ENCODE measurements at places on chromosomes 2 and 18.
A peak's percentile ranks its signal among the peaks of the same experiment; 100 is the strongest.

DNA sequence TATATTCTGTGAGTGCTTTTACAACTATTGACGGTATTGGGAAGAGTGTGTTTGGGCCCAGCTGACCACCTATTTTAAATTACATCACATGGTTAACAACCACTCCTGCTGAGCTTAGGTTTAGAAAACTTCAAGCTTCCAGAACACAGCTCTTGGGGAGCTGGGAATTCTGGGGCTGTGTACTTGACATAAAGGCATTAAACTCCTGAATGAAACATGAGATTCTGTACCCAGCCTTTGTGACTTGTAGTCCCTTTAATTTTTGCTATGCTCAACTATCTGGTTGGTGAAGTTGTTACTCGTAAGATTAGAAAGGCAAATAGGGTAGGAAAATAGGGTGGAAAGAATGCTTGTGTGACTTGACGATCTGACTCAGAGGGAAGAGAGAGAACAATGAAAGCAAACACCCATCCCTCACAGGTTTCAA is 66.9 kb downstream of the LTBP1 start:
- DNase-seq = no peak

DNA sequence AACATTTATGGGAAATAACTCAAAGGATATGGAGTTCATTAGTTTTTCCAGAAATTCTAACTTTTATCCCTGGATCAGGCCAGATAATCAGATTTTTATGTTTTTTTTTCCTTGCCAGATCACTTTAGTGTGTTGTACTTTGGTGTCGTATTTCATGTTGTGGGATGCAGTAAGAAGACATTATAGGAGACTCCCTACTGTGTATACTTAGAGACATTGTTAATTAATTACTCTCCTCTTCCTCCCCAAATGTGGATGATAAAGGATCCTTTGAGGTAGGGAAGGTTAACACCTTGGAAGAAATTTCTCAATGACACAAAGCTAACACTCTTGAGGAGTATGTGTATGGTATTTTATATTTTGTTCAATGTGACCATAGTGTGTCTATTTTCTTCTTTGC is 120.5 kb downstream of the LYPD6B start:
- no peak for DNase-seq

GRCh38 chr2:26178746-26179436 is 6.0 kb downstream of the GAREM2 start:
- DNase-seq = no peak

DNA sequence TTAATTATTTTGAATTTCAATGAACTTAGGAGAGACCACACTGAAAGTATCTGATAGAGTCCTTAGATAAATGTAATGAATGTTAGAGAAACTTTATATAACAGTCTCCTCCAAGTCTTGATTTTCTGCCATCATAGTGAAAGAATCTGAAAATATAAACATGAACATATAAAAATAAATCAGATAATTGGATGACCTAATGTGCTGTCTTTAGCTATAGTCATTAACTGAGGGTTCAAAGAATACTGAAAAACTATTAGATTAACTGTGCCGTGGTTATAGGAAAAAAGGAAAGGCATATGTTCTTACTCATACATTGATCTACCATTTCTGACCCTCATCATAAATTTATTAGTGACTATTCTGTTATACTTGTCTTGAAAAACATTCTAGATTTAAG is 47.0 kb upstream of the SPAG16 start:
- DNase-seq = no peak

- DNase-seq = peak; percentile 38
These were observed 208.4 kb downstream of the RAD51AP2 start for GRCh38 chr2:17309741-17310339.

- DNase-seq = no peak
These were observed 595.9 kb upstream of the LRRTM4 start for GRCh38 chr2:78118037-78118436.

DNA sequence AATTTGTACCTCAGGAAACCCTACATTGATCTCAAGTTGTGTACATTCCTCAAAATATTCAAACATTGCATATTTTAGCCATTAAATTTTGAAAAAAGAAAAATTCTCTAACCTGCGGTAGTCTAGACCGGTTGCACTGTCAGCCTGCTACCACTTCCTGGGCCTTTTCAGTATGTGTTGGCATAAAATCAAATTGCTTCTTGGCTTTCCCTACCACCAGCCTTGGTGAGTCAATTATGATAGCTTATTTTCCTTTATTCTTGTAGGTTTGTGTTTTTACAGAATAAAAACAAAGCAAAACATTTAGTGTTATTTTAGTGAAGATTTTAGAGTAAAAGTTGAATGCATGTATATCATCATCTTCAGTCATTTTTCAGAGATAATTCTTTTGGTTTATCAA is 61.2 kb downstream of the FAM171B start:
- no peak for DNase-seq

DNA sequence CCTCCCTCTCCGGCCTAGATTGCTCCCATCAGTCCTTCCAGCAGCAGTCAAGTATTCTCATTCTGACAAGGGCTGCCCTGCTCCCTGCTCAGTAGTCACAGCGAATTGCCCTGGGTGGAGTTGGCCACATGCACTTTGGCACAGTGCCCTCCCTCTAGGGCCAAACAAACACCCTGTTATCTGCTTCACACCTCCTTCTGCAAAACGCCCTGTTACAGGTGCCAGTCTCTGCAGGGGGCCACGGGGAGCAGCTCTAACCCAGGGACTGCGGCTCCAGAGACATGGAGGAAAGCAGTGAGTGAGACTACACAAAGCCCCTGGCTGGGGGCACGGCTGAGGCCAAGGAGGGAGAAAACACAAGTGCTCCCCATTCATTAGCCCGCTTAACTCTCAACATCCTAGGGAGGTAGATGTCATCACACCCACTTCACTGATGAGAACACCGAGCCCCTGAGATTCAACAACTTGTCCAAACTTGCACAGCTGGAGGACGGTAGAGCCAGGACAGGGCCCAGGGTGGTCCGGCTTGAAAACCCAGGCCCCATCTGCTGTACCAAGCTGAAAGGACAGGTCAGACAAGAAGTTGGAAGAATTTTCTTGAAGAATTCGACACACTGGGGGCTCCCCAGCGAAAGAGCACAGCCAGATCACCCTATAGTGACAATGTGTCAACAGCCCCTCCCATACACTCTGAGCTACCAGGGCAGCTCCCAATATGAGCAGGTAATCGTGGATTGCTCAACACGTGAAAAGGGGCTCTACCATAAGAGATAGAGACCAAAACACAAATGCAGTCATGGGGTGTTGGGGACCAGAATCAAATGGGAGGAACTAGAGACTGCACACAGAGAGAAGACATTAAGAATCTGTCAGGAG is 8.7 kb upstream of the TFCP2L1 start:
- no peak for DNase-seq

- no peak for DNase-seq
These were observed 99.3 kb downstream of the C1QL2 start for GRCh38 chr2:119059287-119059686.

GRCh38 chr18:74153377-74153776 is 5.1 kb downstream of the TIMM21 start:
- DNase-seq = no peak

DNA sequence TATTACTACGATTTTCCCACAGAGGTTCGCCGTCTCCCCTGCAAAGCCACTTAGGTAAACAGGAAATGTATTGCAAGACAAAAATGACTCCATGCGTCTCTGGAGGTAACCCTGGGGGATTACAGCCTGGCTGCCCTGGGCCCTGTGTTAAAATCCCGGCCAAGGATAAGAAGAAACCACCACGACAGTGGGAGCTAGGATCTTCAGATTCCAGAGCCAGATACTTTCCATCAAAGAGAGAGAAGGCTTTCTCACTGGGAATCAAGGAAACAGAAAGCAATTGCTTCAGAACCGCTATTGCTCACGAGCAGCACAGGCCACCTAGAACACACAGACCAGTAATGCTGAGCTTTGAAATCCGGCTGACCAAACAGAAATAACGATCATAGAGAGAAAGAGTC is 97.9 kb upstream of the ZNF516 start:
- no peak for DNase-seq

- no peak for DNase-seq
These were observed 94.4 kb upstream of the ASAP2 start for GRCh38 chr2:9112079-9112721.

DNA sequence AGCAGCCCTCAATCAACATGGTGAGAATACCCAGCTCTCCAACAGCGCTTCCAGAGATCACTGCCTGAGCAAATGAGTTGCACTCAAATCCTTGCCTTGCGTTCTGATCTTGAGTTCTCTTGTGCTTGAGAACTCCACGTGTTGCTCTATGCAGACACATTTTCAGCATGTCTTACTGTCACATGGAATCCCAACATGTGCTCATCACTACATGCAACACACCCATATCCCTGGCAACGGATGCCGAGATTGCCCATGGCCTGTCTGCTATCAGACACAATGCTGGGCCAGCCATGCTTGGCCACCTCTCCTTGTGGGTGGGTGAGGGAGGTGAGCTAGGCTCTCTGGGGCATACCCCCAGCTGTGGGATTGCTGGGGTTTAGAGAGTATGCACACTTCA is 91.9 kb upstream of the LDAH start:
- no peak for DNase-seq

DNA sequence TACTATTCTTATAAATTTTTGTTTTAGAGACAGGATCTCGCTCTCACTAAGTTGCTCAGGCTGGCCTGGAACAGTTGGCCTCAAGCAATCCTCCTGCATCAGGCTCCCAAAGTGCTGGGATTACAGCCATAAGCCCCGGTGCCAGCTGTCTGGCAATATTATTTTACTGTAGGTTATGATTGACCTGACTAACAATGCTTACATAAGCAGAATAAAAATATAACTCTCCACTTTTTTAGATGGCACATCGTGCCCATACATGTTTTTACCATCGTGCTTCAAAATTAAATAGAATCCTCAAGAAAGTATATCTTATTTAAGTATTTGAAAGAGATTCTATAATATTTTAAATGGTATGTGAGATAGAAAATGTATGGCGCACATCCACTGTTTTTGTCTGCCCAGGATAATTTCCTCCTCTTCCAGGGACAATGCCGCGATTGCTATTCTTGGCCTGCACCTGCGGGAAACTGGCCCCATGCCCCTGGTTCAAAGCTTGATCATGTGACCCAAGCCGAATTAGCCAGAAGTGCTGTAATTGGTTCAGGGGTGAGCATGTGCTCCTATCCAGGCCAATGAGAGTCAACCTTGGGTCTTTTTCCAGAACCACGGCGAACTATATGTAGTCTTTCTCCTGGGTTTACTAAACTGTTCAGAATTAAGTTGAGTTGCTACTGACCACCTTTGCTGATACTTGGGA is 38.3 kb upstream of the GREB1L start:
- no peak for DNase-seq

DNA sequence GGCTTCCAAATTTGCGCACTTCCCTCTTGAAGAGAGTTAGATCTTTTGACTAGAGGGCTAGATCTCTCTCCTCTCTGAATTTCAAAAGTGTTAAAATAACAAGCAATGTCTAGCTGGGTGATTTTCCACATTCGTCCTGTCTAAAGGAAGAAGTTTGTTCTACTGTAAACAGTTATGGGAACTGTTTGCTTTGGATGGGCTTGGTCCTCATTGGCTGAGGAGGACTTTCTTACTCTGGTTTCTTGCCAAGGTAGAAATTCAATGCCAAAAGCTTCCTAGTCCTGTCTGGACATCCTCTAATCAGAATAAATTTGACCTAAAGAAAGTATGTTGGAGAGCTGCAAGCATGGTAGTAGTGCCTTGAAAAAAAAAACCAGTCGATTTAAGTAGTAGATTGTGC is 47.4 kb upstream of the RAPH1 start:
- no peak for DNase-seq

DNA sequence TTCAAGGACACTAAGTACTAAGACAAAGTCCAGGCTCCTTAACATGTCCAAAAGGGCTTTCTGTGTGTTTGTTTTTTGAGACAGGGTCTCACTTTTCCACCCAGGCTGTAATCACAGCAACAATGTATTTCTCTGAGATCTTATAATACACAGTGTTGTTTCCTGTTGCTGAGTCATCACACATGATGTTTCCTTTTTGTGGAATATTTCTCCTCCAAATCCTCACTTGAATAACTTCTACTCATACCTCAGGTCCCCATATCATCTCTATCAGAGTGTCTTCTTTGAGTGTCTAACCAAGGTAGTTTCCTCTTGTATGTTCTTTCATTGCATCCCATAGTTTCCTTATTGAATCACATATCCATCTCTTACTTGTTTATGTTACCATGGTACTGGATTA is 632.0 kb upstream of the PIK3C3 start:
- DNase-seq = no peak

GRCh38 chr2:53958443-53958842 is 12.3 kb downstream of the PSME4 start:
- DNase-seq = no peak

GRCh38 chr2:74708883-74709282 is 54.8 kb downstream of the SEMA4F start:
- no peak for DNase-seq

Data from SW 1271 (cell line).